ENCODE measurements at places on chromosomes 4 and X. TPM values are rescaled to one million over a fixed set of nuclear protein-coding genes. Genes with fewer than 3 reads are reported as not detected.

- no peak for DNase-seq
Observed at GRCh38 chrX:47278691-47279090, 45.9 kb downstream of the USP11 start.

DNA sequence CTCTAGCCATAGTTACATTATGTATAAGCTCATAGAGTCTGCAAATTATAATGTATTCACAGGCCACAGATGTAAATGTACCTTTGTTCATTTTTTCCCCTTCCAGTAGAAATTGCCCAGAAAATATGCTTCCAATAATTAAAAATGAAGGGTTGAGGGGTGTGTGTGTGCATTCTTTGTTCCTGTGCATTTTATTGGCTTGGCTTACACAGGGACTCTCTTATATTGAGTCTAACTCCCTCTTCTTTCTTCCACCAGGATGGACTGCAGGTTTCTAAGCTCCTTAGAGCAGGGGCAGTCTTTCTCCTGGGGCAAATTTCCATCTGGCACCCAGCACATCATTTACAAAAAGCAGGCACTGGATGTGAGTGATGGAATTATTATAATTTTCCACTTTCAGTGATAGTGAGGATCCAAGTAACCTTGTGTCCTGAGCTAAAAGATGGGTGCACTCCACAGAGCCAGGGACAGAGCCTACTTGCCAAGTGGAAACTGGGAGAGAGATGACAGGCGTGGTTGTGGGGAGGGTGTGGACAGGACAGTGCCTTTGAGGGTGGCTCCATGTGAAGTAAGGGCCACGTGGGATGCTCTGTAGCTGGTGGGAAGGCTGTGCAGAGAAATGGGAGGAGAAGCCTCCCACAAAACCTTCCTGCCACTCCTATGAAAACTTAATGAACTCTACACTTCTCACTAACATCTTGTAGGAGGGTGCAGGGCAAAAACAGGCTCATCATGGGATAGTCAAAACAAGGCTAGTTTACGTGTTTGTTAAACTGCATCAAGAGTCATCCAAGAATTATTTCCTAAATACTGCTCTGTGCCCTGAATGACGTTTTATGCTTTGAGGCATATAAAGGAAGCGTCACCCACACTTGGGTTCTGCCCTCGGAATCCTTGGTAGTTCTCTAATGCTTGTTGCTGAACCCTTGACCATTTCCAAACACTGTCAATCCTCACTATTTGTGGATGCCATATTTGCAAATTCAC, 16.0 kb downstream of the IGFBP7 start:
- no peak for DNase-seq

DNA sequence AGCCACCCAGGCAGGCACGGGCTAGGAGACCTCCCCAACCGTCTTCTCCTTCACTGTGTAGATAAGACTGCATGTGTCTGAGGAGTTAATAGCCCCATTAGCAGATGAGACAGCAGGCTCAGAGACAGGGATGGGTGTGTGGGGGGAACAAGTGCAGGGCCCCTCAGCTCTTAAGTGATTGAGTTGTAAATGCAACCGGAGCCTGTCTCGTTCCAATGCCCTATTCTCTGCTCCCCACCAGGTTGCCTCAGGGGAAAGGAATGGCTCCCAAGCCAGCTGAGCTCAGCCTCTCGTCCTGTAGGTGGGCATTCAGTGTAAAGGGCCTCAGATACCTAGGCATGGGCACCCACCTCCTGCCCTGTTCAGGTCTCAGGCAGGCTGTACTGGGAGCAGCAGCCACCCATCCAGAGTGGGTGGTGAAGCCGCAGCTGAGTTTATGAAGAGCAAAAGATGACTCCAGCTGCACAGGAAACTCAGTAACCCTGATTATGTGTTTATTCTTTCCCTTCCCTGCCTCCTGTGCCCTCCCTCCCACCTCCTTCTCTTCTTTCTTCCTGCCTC, 87.3 kb downstream of the PJA1 start:
- no peak for DNase-seq

- DNase-seq = no peak
Observed at GRCh38 chr4:11182586-11183355, 245.9 kb downstream of the HS3ST1 start.

DNA sequence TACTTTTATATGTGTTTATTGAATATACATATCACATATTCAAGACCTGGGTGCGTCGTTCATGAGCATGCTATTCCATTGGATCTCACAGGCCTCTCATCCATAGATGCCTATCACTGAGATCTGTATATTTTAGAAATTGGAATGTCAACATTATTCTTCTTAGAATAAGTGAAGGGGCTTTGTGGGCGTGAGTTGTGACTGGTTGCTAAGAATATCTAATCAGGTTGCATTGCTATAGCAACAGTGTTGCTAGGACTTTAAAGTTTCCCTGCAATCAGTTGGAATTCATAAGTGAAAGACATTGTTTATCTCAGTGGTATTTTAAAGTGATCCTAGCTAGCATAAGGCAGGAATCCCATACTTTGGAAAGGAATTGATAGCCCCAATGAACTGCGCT, 36.7 kb upstream of the ANK2 start:
- no peak for DNase-seq

DNA sequence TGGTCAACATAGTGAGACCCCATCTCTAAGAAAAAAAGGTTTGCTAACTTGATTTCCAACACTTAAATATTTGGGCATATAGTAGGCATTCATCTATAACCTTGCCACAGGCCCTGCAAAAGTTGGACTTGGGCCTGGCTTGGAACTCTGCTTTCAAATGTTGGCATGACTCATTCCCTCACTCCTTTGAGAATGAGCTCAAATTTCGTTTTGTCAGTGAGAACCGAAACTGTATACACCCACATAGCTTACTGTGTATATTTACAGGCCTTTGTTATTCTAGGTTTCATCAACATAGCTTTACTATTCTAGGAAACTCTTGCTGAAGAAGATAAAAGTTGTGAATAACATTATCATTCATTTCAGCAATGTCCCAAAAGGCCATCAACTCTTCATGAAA, 88.7 kb upstream of the ELOVL6 start:
- DNase-seq = no peak

- no peak for DNase-seq
Observed at GRCh38 chr4:76897536-76898384, at the start of gene SOWAHB. Gene SOWAHB, minus strand, starts transcription at chr4:76898144. Its CDS starts 295 bp downstream, at chr4:76897849.

GRCh38 chr4:64251781-64252180, 157.5 kb downstream of the TECRL start:
- no peak for DNase-seq

GRCh38 chrX:149948016-149948415, 9.7 kb upstream of the EOLA2 start:
- no peak for DNase-seq

- DNase-seq = no peak
Observed at GRCh38 chr4:156829201-156829873, 142.3 kb downstream of the PDGFC start.

GRCh38 chr4:11158971-11159370, 269.7 kb downstream of the HS3ST1 start:
- no peak for DNase-seq

GRCh38 chr4:102824398-102824797, 3.0 kb downstream of the UBE2D3 start:
- no peak for DNase-seq

DNA sequence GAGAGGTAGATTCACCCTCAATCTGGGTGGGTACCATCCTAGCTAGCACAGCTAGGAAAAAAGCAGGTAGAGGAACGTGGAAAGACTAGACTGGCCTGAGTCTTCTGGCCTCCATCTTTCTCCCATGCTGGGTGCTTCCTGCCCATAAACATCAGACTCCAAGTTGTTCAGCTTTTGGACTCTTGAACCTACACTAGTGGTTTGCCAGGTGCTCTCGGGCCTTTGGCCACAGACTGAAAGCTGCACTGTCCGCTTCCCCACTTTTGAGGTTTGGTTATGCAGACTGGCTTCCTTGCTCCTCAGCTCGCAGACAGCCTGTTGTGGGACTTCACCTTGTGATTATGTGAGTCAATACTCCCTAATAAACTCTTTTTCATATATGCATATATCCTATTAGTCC, 36.4 kb upstream of the UGT2B4 start:
- DNase-seq = no peak

- DNase-seq = no peak
Observed at GRCh38 chrX:126141014-126141413, 25.1 kb downstream of the DCAF12L2 start.

DNA sequence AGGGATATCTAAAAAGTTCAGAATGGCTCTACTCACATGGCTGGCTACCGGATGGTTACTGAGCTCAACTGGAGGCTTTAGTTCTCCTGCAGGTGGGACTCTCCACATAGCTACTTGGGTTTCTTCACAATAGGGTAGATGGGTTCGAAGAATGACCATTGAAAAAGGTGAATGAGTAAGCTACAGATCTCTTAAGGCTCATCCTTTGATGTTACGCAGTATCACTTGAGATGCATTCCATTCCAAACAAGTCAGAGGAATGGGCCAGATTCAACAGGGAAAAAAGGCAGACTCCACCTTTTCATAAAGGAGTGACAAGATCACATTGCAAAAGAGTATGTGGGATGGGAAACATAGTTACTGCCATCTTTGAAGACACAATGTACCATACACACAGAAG, 52.6 kb downstream of the DDX53 start:
- DNase-seq = no peak

GRCh38 chr4:81353861-81354260, 117.8 kb downstream of the RASGEF1B start:
- DNase-seq = no peak

GRCh38 chr4:176844448-176844847, 51.7 kb upstream of the VEGFC start:
- no peak for DNase-seq

GRCh38 chr4:156948133-156948532, 23.5 kb downstream of the PDGFC start:
- no peak for DNase-seq

GRCh38 chrX:23765449-23765848, 17.5 kb upstream of the SAT1 start:
- DNase-seq = no peak

DNA sequence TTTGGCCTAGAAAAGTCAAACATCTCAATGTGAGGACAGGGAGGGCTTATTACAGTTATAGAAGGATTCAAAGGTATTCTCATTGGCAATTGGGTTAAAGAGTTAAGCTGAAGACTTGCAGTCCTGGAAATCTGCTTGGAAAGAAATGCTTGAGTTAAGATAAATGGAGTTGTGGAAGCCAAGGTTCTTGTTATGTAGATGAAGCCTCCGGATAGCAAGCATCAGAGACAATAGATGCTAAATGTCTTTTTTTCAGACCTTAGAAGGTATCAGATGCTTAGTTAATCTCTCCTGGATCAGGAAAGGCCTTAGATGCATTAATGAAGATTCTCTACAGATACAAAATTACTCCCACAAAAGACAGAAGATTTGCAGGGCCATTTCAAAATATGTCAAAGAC, 299.3 kb downstream of the CFAP47 start:
- no peak for DNase-seq

GRCh38 chr4:152607178-152607577, 71.3 kb upstream of the FBXW7 start:
- no peak for DNase-seq

DNA sequence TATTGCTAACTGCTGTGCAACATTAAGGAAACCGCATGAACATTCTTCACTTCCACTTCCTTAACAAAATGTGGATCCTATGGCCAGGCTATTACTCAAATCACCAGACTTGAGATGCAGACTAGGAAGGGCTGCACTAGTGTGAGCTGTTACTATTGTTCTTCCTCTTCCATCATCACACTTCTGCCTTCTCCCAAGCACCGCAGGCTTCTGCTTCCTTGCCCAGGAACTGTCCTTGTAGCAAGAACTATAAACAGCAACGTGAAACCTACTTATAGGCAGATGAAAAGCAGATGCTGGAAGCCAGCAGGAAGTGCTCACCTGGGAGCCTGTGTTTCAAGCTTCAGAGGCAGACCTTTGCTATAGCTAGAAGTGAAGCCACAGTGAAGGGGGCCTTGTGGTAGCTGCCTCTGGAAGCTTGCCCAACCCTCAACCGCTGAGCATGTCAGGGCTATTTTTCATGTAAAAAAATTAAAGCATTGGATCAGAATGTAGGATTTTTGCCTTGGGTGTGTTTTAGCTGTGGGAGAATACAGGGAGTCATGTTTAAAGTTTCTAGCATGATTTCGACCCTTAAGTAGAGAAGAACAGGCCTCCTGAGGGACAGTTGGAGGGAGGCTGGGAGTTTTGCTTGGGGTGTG, 43.9 kb downstream of the CLNK start:
- peak; percentile 22 for DNase-seq

GRCh38 chrX:14398725-14399124, 130.6 kb upstream of the GLRA2 start:
- no peak for DNase-seq

- no peak for DNase-seq
Observed at GRCh38 chr4:36921476-36922216, 322.9 kb upstream of the NWD2 start.

DNA sequence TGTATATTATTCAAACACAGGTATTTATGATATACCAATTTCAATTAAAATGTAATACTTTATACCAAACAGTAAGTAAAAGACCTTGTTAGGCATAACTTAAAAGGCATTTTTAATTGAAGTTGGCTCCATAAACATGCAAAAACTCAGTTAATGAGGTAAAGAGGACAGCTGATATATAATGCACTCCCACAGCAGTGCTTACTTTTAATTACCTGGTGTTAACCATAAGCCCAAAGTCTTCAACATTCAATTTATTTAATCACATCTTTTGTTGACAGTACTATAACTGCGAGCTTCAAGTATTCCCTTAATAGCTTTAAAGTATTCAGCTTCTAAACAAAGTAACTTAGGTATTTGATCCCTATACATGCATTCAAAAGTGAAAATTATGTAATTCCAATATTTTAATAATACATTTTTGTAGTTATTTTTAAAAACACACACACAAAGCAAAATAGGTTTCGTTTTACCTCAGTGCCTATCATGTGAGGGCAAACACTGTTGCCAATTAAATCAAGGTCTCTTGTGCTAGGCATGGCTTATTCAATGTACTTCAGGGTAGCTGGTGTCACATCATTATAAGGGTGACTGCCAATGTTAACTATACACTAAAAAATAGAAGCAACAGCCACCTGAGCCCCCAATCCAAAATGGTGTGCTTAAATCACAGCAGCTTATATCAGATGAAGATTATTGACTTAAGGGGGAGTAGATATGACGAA, 197.1 kb downstream of the LRBA start:
- DNase-seq = no peak

DNA sequence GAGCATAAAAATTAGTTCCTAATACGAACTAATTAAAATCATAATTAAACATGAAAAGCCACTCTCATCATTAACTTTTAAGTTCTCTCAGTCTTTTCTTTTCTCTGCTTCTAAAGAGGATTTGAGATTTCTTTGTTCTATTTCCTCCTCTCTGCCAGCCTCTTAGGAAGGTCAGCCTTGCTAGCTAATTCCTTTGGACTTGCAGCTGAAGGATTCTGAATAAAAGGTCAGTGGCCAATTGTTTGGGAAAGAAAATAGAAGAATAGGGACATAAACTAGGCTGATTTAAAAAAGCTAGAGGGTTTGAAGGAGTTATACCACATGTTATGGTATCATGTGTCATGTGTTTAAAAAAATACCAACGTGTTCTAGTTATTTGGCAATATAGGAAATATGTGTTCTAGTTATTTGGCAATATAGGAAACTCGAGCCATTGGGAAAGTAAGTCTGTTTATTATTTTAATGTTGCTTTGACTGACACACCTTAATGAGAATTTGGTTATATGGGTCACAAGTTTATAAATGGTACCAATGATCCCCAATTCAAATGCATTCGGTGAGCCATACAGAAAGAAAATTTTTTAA, 1668.7 kb upstream of the PCDH7 start:
- no peak for DNase-seq

DDIT4L gene
- total RNA-seq = 6.1 TPM

VCX2 gene
- not detected for total RNA-seq

MAGEA3 gene
- not detected for total RNA-seq

IDUA gene
- 18.7 TPM for total RNA-seq

USP17L26 gene
- not detected for total RNA-seq

LNX1 gene
- 11.5 TPM for total RNA-seq

VCX3B gene
- not detected for total RNA-seq

LINC00632 gene
- total RNA-seq = 513 TPM

PRRG3 gene
- 0.18 TPM for total RNA-seq

ZDHHC15 gene
- 3.2 TPM for total RNA-seq
